ENCODE measurements at places on chromosomes 5 and 9. TPM values are rescaled to one million over a fixed set of nuclear protein-coding genes. Genes with fewer than 3 reads are reported as not detected.
A peak's percentile ranks its signal among the peaks of the same experiment; 100 is the strongest.

- DNase-seq, result no peak
Observed at GRCh38 chr5:18752317-18752716, 1118.1 kb downstream of the TAF11L14 start.

DNA sequence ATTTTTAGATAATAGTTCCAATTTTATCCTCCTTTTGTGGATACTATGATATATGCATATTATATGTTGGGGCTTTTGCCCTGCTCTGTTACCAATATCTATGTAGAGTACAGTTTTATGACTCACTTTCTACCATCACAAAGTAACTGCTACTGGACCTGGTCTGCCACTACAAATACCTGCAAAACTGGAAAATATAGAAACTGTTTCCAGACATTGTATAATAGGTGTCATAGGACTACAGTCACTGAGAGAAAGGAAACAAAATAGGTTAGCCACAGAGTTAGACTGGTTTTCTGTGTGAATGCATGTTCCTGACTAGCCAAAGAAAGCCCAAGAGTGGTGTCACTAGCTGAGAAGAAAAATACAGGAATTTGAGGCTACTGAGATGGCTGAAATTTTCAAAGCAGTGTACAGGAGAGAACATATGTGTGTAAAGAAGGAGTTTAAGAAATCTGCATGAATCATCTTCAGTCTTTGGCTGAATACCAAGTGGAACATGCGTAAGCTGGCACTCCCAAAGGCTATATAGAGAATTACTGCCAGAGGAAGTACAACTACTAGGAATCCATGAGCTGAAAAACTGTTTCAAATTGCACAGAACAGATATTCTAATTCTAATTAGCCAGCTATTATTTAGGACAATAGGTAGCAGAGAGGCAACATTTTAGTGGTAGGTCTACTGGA is 29.0 kb upstream of the FAM174A start:
- no peak for DNase-seq

GRCh38 chr5:160118349-160119141 is 705 bp downstream of the PWWP2A start:
- peak; percentile 85 for DNase-seq

DNA sequence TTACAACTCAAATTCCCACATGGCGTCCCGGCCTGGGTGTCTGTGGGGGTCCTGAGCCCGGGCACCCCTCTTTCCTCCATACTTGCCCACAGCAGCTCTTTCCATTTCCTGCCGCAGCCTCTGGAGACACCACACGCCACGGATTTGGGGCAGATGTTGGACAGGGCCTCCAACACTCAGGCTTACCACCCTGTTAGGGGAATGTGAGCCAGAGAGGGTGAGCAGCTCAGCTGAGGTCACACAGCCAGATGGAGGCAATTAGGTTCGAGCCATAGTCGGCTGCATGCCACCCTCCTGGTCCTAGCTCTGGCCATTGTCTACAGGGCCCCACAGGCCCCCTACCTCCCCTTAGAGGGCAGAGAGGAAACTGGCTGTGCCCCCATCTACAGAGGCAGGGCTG is 75.6 kb upstream of the STXBP1 start:
- no peak for DNase-seq

- no peak for DNase-seq
Observed at GRCh38 chr9:37432020-37432419, 9.5 kb downstream of the GRHPR start.

- peak; percentile 27 for DNase-seq
Observed at GRCh38 chr9:64773491-64773931, 511.5 kb downstream of the FOXD4L5 start.

DNA sequence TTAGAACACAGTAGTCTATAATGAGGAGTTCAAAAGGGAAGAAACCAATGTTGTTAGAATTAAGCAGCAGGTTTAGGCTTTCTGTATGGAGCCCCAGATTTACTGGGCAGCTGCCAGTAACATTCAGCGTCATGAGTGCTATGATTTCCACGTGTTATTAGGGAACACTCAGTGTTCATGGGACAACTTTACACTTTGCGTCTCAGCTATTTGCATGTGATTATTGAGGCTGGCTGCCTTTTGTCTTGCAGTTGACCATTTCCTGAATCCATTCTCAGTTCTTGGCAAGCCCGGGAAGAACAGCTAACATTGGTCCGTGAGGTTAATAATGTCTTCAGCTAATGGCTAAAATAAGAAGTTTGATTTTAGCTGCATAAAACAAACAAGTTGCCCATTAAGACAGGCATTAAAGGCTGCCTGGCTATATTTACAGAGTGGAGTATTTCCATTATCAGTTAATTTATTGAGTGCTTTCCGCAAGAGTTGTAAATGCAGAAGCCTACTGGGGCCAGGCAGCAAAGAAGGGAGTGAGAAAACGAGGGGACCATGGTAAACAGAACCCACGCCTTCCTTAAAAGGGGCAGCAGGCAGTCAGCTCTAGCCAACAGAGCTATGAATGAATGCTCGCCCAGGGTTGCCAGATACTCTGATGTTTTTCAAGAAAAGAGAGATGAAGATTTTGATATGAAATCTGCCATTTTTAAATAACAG is 120.9 kb downstream of the PIP5K1B start:
- no peak for DNase-seq

GRCh38 chr5:8048920-8049319 is 180.0 kb downstream of the MTRR start:
- no peak for DNase-seq

DNA sequence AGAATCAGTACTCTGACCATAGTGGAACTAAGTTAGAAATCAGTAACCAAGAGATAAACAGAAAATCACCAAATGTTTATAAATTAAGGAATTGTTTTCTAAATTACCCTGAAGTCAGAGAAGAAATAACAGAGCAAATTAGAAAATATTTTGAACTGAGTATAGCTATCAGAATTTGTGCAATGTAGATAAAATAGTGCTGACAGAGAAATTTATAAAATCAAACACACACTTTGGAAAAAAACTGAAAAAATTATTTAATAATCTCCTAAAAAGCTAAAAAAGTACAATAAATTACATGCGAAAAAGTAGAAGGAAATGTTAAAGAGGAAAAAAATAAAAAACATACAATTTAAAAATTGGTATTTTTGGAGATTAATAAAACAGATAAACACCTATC is 37.1 kb upstream of the PPP1R2B start:
- no peak for DNase-seq

- no peak for DNase-seq
Observed at GRCh38 chr9:124088476-124088837, 76.9 kb downstream of the LHX2 start.

DNA sequence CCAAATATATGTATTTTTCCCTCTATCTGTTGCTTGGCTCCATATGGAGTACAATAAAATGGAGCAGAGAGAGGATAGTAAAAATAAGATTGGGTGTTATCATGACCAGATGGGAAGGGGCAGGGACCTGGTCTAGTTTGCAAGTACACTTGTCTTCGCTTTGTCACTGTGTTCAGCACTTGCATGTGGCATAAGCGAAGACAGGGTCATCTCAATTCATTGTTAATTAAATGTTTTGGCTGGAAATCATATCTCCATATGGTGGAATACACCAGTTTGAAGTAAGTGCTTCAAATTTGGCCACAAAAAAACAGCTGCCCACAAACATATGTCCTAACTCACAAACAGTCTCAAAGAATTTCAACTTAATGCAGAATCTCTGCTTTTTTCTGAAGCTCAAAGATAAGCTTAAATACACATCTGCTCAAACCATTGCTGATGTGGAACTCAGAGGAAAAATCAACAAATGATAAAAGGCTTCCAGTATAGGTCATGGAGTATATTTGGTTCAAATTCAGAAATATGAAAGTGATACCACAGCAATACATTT is 865.4 kb downstream of the TLE4 start:
- no peak for DNase-seq

DNA sequence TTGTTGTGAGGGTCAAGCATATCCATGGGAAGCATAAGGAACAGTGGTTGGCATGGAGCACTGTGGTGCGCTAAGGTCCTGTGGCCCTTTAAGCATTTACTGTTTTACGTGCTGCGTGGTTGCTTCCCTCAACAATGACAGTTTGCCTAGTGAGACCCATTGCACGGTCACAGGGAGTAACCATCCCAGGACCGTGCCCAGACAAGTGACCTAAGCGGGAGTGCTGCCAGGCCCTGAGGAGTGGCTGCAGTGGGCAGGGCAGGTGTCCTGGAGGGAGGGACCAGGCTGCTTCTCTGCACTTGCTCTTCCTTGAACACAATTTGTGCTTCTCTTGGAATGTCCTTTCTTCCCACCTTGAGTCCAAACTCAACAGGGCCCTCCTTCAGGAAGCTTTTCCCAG is 64.6 kb downstream of the RGS3 start:
- peak; percentile 42 for DNase-seq

DNA sequence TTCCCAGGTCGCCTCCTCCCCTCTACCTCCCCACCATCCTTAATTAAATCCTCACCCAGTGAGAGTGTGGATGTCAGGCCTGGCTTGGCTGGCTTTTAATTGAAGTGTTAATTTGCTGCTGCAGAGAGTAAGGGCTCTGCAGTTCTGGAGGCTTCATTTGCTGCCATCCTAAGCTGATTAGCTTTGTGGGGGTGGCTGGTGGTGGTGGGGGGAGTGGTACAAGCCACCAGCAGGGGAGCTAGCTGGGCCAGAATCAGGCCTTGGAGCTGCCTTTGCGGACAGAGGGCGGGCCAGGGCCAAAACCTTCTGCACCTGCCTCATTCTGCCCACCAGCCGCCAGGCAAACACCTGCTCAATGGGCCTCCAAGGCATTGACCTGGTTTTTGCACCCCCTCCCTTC is 26.8 kb upstream of the TIFAB start:
- no peak for DNase-seq

GRCh38 chr9:137452006-137452760 is 7.0 kb downstream of the NSMF start:
- DNase-seq, result peak; percentile 64

GRCh38 chr9:86242071-86242470 is 17.4 kb downstream of the C9orf153 start:
- no peak for DNase-seq

- DNase-seq, result no peak
Observed at GRCh38 chr5:142453932-142454331, 129.1 kb upstream of the SPRY4 start.

- no peak for DNase-seq
Observed at GRCh38 chr5:142323480-142324135, 1.2 kb downstream of the SPRY4 start.

DNA sequence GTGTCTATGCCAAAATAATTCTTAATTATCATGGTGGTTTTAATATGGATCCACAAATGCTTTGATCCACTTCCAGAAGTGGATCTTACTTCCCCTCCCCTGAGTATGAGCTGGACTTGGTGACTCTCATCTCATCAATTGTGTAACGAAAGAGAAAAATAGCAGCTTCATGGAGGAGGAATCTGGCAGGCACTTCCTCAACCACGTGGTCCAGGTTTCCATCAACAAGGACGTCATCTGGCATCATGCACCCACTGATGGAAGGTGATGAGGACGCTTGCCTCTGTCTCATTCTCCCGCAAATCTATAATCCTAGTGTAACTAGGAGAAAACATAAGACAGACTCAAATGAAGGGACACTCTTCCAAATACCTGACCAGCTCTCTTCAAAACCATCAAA is 54.6 kb upstream of the S1PR3 start:
- DNase-seq, result no peak

DNA sequence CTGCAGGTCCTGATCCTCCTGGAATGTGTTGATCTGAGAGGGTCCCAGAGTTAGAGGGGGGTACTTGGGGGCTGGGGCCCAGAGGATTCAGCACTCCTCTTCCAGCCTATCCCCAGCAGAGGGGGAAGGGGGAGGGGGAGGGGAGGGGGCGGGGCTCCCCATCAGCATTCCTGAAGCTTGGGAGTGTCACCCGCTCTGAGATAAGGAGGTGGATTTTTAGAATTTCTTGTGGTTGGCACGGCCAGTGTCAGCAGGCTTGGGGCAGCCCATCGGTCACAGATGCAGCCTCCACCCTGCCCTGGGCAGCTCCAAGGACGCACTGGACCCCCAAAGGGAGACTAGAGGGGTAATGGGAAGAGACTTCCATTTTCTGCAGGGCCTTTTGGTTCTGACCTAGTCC is 5.3 kb downstream of the FGF18 start:
- no peak for DNase-seq

- DNase-seq, result peak; percentile 48
Observed at GRCh38 chr9:89883401-89884341, 278.9 kb downstream of the GADD45G start.

- DNase-seq, result no peak
Observed at GRCh38 chr9:93107825-93108161, 11.8 kb downstream of the CARD19 start.

- no peak for DNase-seq
Observed at GRCh38 chr9:72643651-72644050, 122.2 kb downstream of the TMC1 start.

DNA sequence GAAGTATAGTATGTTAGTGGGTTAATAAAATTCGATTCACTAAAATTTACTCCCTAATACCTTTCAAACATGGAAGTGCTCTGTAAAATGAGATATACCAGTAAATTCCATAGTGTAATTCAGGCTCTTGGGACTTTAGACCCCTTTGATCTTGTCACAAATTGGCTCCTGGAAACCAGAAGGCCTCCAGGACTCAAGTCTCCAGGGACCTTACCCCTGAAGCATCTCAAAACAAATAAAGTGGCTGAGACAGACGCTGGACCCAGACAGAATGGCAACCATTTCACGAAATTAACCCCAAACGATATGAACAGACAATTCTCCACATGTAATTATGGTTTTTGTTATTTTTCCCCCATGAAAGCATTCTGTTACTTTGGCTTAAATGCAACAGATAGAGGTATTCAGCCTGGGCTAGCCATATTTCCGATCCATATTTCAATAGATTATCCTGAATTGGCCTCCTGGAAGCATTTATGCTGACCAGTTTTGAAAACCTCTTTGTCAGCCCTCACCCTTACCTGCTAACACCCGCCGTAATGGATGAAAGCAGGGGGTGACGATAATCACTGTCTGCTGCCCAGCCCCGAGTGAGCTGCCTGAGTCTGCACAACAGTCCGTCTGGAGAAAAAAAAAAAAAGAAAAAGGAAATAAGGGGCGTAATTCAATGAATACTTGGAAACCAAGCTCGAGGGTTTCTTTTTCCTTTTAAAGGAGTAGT is 34.1 kb upstream of the EFNA5 start:
- DNase-seq, result no peak

DNA sequence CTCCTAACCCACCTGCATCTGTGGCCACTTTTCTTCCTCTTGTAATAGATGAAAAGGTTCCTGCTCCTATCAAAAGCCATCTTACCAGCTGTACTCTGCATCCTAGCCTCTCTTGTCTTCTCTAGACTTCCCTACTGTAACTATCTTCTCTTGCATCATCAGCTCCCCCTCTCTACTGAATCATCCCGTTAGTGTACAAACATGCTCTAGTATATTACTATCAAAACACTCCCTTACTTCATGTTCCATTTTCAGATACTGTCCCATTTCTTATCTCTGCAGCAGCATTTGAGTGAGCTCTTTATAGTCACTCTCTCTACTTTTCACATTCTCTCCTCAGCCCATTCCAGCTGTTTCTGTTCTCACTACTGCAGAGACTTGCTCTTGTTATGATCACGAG is 2.8 kb downstream of the SRA1 start:
- DNase-seq, result no peak

UBE2QL1 gene
- not detected for total RNA-seq

IFNK gene
- not detected for total RNA-seq

ELL2 gene
- total RNA-seq, result 52.1 TPM

HAVCR1 gene
- total RNA-seq, result not detected

WNT8A gene
- total RNA-seq, result not detected

MSMP gene
- total RNA-seq, result not detected

UNC5A gene
- total RNA-seq, result 0.46 TPM

GABBR2 gene
- 0.84 TPM for total RNA-seq

CCDC152 gene
- 0.78 TPM for total RNA-seq
